NCI-H2227 treated with DMSO at 0.1 percent for 48 hours (cell line): ENCODE measurements at places on chromosomes 2 and 18.

DNA sequence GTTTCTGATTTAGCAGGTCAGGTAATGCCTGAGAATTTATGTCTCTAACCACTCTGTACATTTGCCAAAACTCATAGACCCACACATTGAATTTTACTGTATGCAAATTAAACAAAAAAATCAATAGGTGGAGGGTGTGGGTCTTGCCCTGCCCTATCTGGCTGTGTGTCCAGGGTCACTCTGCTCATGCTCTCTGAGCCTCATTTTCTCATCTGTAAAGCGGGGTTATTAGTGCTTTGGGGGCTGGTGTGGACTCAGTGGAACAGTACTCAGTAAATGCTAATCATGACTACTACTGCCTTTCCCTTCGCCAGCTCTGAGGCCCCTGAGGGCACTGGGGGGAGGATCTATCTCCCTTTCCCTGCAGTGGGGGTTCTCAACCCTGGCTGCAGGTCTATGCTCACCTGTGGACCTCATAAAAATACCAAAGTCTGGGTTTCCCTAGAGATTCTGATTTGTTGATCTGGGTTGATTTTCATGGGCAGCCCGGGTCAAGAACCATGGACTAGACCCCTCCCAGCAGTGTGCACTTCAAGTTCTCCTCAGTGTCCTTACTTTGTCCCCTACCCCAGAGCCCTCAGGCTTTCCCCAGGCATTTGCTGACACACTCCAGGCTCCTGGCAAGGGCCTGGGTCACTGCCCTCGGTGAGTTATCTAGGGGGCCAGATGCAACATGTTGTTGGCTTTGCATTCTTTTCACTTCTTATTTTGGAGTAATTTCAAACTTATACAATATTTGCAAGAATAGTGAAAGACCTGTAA is 27.5 kb downstream of the MTHFD2 start:
- no peak for DNase-seq

DNA sequence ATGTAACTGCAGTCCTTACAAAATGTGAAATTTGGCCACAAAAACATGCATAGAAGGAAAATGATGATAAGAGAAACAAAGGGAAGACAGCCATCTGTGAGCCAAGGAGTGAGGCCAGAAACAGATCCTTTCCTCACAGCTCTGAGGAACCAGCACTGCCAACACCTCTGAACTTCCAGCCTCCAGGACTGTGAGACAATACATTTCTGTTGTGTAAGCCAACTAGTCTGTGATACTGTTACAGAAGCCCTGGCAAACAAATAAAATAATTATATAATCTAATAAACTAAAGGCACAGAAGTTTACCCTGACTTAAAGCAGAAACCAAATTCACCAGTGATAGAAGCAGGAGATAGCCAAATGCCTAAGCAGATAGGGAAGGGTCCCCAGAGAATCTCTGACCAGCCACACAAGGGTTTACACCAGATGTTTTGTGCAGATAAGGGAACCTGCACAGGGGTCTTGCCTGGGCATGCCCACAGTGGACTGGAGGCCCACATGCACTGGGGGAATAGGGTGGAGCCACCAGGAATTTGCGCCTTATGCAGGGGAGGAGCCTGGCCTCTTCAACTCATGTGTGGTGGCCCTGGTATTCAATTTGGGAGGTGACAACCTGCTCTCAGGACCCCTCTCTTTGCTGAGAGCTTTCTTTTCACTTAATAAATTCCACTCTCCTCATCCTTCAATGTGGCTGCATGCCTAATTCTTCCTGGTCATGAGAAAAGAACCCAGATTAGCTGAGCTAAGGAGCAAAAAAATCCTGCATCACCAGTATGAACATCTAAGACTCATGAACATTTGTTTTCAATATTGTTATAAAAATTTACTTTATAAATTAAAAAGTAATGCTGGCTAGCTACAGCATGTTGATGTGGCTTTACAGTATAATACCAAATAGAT is 3.8 kb upstream of the GCC2 start:
- DNase-seq: no peak

DNA sequence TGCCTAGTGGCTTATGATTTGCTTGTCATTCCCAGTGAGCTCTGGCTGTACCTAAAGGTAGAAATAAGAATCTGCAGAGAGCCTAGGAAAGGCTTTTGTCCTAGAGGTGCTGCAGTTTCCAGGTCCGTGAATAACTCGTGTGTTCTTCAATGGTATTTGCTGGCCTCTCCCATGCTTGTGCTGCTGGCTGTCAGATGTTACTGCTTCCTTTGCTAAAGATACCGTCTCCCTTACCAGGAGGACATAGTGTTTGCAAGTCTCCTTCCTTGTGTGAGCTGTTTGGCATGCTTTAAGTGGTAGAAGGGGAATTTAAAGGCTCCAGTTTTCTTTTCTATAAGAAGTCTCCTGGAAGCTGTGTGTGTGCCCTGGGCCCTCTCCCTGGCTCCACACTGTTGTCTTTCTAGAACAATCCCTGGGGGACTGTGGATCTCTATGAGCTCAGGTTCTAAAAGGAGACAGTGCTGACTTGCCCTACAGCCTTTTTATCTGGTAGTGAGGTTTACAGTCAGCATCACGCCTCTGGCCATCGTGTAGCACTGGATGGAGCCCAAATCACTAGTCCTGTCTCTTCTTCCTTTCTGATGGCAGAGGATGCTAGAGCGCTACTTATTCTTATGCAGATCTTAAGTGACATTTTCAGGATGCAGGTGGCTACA is 65.8 kb downstream of the RNF144A start:
- no peak for DNase-seq

GRCh38 chr2:38535744-38536506 is 66.8 kb downstream of the HNRNPLL start:
- peak; percentile 81 for DNase-seq

GRCh38 chr18:52289392-52289791 is 50.6 kb upstream of the DCC start:
- no peak for DNase-seq

DNA sequence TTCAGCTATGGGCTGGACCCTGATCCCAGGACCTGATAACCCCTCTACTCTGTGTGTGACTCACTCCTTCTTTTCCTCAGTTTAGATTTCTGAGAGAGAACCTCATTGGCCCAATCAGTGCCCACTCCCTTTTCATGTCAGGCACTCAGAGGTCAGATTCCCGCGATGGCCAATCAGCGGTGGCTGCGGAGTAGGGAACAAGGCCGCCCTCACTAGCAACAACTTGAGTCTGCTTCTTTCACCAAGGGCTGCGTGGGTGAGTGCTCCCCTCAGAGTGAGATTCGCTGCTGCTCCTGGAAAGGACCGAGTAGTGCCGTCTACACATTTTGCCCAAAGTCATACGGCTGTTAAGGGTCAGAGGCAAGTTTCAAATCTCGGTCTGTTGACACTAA is 34.7 kb downstream of the NPPC start:
- DNase-seq: no peak

- no peak for DNase-seq
Measured at GRCh38 chr2:28452534-28453081, 43.3 kb upstream of the PLB1 start.

GRCh38 chr18:58373481-58373880 is 255.4 kb downstream of the ALPK2 start:
- no peak for DNase-seq

GRCh38 chr2:44680424-44680971 is 261.0 kb upstream of the SIX3 start:
- no peak for DNase-seq

DNA sequence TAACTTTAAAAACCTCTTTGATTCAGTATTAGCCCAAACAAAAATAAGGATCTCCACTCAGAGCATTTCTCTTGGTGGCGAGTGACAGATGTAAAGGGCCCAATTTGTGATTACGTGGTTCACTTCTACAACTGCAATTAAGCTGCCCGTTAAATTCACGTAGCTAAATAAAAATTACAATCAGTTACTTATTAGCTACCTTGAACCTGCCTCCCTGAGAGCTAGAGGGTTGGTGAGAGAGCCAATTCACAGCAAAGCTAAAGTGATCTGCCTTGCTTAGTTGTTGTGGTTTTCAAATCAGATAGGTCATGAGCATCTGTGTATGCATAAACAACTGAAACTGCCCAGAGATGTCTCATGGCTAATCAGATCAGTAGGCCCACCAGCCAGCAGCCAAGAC is 156.7 kb downstream of the RNF152 start:
- DNase-seq: no peak

- no peak for DNase-seq
Measured at GRCh38 chr2:19403785-19404184, 45.4 kb upstream of the OSR1 start.

GRCh38 chr18:50696929-50697328 is 122.9 kb downstream of the MRO start:
- no peak for DNase-seq

- DNase-seq: no peak
Measured at GRCh38 chr18:75293591-75293990, 83.0 kb downstream of the TSHZ1 start.

- DNase-seq: no peak
Measured at GRCh38 chr2:12064153-12064552, 317.7 kb downstream of the LPIN1 start.

DNA sequence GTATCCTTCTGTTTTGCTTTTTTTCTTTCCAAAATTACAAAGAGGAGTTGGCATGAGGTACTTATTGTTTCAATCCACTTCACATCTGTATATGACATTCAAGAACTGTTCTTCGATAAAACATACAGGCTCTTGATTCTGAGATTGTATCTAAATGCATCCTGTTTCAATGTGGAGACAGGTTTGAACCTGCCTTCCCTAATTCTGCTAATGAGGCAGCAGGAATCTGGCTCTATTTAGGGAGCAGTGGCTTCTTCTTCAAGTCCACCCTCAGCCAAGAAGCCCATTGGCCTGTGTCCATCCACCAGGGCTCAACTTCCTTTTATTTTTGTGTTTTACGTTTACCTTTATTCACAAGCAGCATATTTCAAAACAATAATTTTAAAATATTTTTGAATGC is 84.8 kb upstream of the PIK3C3 start:
- no peak for DNase-seq

DNA sequence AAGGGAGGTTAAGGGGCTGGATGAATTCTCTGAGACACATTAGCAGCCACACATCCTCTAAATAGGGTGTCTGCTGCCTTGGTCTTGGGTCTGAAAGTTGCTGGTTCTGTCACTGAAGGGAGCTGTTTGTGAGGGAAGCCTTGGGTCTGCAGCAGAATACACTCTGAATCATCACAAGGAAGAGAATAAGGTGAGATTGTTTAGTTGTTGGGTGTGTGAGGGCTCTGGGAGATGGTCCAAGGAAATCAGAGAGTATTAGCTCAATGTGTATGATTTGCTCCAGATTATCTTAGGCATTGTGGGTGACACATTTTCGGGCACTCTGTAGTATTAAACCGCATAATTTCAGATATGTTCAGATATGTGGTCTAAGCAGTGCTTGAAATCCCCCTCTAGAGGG is 548.5 kb downstream of the SLC4A3 start:
- DNase-seq: no peak

DNA sequence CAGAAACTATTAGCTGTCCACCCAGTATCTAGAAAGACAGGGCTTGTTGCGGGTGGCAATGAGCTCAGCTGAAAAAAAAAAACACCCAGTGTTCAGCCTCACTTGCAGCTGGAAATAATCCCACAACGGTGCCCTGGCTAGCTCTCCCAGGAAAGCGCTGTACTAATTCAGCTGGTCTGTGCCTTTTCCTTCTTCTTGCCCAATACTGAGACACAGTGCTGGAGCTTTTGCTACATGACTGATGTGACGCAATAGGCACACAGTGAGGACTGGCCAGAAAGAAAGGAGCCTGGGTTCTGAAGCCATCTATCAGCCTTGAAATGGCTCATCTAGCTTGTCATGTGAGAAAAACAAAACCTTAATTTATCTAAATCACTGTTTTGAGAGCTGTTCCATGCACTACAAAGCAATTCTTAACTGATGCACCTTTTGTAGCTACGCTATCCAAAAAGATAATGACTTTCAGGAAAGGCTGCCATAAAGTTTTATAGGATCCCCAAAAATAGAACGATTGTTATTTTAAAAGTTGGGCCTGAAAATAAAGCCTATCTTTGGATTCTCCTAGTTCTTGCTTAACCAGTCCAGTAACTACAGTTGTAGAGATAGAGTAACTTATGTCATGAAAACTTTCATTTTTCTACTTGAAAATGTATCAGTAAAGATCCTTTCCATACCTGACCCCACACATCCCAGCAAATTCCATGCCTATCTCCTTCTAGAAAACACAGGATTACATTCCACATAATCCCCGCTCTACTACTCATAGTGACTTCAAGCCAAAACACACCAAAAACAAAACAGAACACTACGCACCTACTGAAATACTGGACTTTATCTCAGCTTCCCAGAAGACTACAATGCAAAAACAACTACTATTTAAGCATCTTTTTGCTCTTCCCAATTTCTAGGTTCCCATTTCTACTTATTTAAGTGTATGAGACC is 15.9 kb downstream of the KIDINS220 start:
- DNase-seq: no peak

- no peak for DNase-seq
Measured at GRCh38 chr2:165927353-165927752, 26.2 kb downstream of the TTC21B start.

DNA sequence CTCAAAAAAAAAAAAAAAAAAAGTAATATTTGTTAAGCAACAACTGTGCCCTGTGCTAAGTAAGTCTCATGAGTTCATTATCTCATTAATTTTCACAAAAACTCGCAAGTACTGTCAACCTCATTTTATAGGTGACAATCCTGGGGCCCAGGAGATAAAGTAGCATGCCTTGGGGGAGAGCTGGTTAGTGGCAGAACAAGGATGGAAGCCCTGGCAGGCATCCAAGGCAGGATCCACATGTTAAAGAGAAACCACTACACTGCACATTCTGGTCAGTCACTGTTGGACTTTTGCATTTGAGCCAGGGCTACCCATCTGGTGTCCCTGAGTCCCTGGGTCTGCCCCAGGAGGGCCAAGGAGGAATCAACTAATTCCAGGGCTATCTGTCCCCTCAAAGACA is 54.6 kb downstream of the ZFP36L2 start:
- DNase-seq: no peak

GRCh38 chr2:27689424-27689823 is 25.7 kb downstream of the SLC4A1AP start:
- DNase-seq: no peak

- no peak for DNase-seq
Measured at GRCh38 chr2:132640116-132640515, 29.9 kb downstream of the LYPD1 start.

GRCh38 chr18:32422201-32422600 is 48.5 kb downstream of the GAREM1 start:
- DNase-seq: no peak

DNA sequence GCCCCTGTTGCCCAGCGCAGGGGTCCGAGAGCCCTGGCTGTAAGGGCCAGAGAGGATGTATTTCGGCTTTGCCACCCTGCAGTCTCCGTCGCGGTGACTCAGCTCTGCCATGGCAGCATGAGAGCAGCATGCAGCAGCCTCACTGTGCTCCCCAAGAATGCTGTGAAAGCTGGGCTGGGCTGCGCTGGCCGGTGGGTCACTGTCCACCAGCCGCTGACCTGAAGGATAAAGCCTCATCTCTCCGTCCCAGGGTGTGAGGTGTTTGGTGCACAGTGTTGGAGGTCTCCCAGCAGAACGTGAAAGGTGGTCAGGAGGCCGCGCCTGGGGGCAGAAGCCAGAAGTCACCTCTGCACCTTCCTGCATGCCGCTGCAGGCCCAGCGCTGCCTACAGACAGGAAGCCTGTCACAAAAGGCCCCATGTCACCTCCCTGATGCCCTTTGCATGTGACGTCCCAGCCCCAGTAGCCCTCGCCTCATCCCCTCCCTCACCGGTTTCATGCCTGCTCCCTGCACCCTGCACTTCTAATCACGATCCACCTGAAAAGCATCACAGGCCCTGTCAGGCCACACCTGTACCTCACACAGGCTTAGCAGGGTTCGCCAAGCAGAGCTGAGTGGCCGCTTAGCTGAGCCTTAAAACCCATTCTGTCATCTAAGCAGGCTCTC is 342.1 kb downstream of the EIPR1 start:
- no peak for DNase-seq

GRCh38 chr2:236131073-236131692 is 37.0 kb downstream of the GBX2 start:
- no peak for DNase-seq
